ENCODE measurements at places on chromosomes 5 and 9. TPM values are rescaled to one million over a fixed set of nuclear protein-coding genes. Genes with fewer than 3 reads are reported as not detected.
A peak's percentile ranks its signal among the peaks of the same experiment; 100 is the strongest.

GRCh38 chr5:119055294-119055693, 15.6 kb upstream of the DMXL1 start:
- no peak for DNase-seq

DNA sequence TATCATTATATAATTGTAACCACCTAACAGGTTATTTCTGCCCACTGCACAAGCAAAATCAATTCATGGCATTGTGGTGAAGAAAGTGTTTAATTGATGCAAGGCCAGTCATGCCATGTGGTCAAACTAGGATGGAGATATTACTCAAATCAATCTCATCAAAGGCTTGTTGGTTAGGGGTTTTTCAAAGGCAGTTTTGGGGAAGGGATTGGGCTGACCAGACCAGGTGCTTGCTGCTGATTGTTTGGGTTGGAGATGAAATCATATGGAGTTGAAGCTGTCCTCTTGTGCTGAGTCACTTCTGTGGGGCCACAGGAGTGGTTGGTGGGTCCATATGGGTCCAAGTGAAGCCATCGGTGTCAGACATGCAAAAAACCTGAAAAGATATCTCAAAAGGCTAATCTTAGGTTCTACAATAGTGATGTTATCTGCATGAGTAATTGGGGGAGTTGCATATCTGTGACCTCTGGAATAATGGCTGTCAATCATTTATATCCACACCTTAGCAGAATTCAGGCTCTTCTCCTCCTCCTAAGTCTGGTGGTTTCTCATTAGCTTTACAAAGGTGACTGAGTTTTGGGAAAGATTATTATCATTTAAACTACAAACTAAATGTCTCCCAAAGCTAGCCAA, 44.9 kb downstream of the HMGCS1 start:
- no peak for DNase-seq

DNA sequence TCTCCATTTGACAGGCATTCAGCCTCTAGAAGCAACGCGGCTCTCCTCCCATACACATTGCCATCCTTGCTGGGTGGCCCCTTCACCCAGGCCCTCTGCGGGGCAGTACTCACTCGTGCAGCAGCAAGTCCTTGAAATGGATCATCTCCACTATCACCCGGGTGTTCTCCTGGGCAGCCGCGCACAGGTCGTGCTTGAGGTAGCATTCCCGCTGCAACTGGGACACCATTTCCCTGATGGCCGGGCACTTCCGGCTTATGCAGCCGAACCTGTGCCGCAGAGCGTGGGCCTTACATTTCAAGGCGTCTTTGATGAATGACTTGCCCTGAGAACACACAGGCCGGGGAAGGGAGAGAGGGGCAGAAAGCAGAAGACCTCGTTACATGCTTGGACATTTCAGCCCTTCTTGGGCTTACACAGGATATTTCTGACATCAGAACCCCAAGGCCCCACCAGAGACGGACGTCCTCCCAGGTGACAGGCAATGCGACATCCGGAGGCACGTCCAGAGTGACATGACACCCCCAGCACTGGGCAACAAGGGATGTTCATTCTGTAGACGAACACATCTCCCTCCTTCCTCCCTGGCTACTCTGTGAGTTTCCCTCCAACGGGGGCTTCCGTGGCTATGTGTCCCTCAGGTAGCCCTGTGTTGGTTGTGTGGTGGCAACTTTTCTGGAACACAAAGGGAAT, 5.0 kb downstream of the STC2 start:
- DNase-seq: no peak

GRCh38 chr5:56126487-56127179, 106.5 kb downstream of the ANKRD55 start:
- peak; percentile 96 for DNase-seq

- DNase-seq: no peak
These were observed 38.3 kb upstream of the TNFSF8 start for GRCh38 chr9:114968671-114969070.

DNA sequence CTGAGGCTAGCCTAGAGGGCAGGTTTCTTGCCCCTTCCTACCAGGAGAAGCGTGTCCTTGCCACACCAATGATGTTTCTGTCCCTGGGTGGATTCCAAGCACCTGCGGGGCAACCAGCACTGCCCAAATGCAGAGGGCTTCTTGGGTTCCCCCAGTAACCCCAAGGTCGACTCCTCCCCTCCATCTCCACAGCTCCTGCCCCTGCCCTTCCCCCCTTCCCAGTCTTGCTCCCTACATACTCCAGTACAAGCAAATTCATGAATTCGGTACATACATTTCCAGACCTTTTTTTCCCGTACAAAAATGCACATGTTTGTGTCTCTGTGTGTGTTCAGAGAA, 12.8 kb upstream of the JADE2 start:
- DNase-seq: no peak

- peak; percentile 16 for DNase-seq
These were observed 430.6 kb downstream of the NR2F1-AS1 start for GRCh38 chr5:93150311-93151012.

- DNase-seq: peak; percentile 23
These were observed 33.9 kb downstream of the OLFML2A start for GRCh38 chr9:124810663-124811355.

- DNase-seq: peak; percentile 21
These were observed 58.0 kb downstream of the ZNF510 start for GRCh38 chr9:96719921-96720320.

Gene CD274
- 17.7 TPM for total RNA-seq

Gene PGM5
- total RNA-seq: 128 TPM

Gene MARCHF6
- total RNA-seq: 63.8 TPM

Data from dermis blood vessel endothelial cell (primary cell).